GM06990 (cell line): ENCODE measurements at places on chromosomes 16 and 17.

GRCh38 chr17:74427048-74427762 is 4.7 kb upstream of the GPRC5C start:
- DNase-seq = no peak

DNA sequence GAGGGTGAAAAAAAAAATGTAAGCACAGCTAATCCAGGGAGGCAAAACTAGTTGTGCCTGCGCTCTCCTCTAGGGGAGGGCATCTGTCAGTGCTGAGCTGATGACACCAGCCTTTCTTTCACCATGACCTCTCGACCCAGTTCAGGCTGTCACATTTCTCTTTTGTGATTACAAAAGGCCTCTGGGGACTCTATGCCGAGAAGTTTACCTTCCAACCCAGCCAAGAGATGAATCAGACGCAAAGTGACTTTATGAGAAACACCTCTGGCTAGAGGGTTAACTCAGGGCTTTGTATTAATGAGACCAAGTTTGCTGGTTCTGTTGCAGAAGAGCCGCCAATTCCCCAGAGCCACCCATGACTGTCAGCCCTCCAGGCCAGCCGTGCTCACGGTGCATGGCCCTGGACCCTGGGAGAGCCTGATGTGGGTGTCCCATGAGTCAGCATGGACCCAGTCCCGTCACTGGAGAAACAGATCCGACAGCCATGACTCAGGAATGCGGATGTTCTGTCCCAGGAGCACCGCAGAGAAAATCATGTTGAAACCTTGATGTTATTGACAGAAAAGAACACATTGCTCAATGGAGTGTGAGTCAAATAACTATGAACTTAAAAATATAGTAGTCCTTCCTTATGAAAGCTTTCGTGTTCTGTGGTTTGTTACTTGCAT is 437.2 kb downstream of the HS3ST3B1 start:
- DNase-seq = no peak

DNA sequence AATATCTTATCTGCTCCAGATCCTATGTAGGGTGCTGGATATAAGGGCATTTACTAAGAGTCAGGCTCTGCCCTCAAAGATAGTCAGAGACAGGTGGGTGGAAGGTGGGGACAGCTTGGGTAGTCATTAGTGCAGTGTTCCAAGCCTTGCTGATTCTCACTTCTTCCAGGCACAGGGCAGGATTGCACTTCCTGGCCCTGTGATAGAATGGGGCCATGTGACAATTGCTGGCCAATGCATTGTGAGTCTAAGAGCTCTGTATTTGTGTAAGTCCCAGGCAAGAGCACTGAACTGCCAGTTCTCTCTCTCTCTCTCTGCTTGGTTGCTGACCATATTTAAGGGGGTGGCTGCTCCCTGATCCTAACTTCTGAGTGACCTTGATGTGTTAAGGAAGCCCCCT is 112.1 kb downstream of the C16orf78 start:
- no peak for DNase-seq

DNA sequence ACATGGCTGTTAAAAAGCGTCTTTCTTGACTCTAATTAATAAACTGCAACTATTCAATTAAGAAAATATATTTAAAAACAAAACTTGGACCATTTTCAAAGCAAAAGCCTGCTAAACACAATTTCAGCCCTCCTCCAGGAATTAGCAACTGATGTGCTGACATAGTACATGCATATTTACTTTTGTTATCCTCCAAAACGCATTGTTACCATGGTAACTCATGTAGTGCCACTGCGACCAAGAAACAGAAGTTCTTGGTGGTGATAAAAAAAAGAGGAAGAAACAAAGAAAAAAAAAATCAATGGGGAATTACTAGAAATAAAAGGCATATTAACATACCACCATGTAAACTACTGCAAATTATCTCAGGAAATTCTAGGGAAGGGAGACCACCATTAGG is 793.4 kb upstream of the CDH8 start:
- DNase-seq = peak; percentile 30

- peak; percentile 95 for DNase-seq
Observed at GRCh38 chr17:81238815-81239713, at the start of the genes NDUFAF8 and TEPSIN. TSS of gene NDUFAF8 (plus strand) at chr17:81239318. CDS start at chr17:81239364, 46 bp downstream. TSS of gene TEPSIN (minus strand) at chr17:81239055. CDS start at chr17:81239033, 22 bp downstream.

GRCh38 chr17:43832976-43833829 is at the start of gene MPP3:
TSS of gene MPP3 (minus strand) at chr17:43833146. CDS start at chr17:43831906, 1,240 bp downstream.
- DNase-seq = no peak

- DNase-seq = no peak
Observed at GRCh38 chr16:89697616-89698331, 3.7 kb downstream of the SPATA2L start.

DNA sequence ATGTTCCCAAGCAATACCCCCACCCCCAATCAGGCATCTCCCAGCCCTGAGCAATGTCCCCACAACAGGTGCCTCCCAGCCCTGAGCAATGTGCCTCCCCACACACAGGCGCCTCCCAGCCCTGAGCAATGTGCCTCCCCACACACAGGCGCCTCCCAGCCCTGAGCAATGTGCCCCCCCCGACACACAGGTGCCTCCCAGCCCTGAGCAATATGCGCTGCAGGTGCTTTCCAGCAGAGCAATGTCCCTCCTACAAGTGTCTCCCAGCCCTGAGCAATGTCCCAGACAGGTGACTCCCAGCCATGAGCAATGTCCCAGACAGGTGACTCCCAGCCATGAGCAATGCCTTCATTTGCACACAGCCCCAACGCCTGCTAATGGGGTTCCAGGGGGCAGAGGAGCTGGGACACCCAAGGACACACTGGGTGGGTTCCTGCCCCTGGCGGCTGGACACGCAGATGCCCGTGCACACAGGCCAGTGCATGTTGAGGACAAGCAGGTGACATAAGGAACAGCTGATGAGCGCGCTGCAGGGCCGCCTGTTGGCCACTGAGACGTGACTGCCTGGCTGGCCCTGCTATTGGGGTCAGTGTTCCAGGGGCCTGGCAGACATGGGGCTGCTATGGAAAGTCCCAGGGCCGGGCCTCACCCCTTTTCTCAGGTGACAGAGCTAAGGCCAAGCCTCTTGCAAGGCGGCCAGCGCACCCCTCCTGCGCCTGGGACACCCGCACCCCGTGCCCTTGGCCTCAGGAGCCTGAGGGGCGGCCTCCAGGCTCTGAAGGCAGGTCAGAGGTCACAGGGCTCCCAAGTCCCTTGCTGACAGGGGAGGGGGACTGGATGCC is 26.9 kb upstream of the PABPN1L start:
- DNase-seq = no peak

DNA sequence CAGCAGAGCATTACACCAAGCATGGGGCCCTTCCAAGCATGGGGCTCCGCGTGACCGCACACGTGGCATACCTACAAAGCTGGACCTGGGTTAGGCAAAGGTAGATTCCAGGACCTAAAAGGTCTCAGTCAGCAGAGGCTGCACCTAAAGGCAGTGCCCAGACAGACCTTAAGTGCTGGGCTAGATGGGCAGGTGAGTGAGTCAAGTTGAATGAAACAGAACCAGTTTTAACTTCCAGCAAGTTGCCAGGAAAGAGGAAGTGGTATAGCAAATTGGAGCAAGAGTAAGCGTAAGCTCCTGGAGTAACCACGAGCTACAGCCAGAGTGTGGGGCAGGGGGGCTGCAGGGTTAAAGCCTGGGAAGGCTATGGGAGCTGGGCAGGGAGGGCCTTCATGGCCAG is 49.5 kb downstream of the SRCIN1 start:
- DNase-seq = no peak

DNA sequence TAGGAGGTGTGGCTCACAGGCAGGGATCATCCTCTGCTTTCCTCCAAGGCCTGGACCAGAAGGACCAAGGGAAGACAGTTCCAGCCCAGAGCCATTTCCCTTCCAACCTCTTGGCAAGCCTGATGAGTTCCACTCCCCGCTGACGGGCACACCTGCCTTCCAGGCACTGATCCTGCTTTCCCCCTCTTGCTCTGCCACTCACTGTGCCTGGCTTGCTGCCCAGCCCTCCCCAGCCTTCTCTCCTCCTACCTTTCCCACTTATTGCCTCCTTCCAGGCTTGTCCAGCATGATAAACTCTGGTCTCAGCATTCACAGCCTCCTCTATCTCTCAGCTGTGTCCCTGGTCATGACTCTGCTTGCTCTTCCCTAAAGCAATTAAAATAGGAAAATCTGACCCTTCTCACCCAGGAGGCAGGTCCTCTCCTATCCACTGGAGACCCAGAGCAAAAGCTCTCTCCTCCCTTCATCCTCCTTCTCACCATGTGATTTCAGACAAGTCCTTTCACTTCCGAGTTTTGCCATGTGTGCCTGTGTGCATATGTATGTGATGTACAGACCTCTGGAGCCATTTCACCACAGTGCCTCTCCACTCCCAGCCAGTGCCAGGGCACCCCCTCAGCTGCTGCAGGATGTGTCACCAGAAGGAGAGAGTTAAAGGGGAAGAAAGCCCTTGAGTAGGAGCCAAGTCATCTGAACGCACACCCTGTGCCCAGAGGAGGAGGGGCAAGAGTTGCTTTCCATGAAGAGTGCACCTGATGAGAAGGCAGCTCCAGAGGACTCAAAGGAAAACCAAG is 13.4 kb upstream of the TMEM170A start:
- no peak for DNase-seq

DNA sequence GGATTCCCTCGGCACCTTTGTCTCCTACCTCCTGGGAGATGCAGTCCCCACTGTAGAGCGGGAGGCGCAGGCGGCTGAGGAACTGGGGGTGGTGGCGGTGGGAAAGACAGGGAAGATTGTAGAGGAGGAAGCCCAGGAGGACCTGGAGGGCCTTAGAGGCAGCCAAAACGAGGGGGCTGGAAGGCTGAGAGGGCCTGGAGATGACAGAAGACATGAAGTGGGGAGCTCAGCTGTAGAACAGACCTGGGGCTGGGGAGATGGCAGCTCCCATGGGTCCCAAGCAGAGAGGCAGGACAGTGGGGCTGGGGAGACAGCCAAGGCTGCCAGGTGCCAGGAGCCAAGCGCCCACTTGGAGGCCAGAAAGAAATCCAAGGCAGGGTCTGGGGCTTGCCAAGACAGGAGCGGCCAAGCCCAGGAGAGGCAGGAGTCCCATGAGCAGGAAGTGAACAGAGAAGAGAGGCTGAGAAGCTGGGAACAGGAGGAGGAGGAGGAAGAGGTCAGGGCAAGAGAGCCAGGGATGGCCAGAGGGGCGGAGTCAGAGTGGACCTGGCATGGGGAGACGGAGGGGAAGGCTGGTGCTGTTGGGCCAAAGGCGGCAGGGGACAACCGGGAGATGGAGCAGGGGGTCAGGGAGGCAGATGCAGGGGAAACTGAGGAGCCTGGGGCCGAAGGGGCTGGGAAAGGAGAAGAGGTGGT is 803 bp downstream of the APOBR start:
- no peak for DNase-seq

DNA sequence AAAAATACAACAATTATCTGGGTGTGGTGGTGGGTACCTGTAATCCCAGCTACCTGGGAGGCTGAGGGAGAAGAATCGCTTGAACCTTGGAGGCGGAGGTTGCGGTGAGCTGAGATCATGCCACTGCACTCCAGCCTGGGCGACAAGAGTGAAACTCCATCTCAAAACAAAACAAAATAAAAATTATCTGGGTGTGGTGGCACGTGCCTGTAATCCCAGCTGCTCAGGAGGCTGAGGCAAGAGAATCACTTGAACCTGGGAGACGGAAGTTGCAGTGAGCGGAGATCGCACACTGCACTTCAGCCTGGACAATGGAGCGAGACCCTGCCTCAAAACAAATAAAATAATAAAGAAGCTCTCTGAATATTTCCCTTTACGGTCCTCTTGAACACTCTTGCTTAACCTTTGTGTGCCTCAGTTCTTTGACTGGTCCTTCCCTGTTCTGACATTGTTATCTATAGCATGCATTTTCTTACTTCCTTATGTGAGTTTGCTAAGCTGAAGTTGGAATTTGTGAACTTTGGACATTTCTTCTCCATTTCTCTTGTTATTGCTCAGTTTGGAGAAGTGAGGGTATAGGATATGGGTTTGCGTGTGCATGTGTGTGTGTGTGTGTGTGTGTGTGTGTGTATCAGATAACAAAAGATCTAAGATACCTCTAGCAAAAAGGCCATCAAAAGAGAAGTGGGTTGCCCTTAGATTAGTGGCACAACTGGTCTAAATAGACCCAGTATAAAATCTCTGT is 29.7 kb upstream of the WSB1 start:
- DNase-seq = no peak

GRCh38 chr16:65842067-65842466 is 524.4 kb upstream of the CDH5 start:
- no peak for DNase-seq

- DNase-seq = no peak
Observed at GRCh38 chr17:16820979-16821543, 131.0 kb downstream of the CCDC144A start.

- DNase-seq = peak; percentile 86
Observed at GRCh38 chr16:1771188-1771863, at the start of gene NME3. TSS of gene NME3 (minus strand) at chr16:1771543. CDS start at chr16:1771534, 9 bp downstream.

DNA sequence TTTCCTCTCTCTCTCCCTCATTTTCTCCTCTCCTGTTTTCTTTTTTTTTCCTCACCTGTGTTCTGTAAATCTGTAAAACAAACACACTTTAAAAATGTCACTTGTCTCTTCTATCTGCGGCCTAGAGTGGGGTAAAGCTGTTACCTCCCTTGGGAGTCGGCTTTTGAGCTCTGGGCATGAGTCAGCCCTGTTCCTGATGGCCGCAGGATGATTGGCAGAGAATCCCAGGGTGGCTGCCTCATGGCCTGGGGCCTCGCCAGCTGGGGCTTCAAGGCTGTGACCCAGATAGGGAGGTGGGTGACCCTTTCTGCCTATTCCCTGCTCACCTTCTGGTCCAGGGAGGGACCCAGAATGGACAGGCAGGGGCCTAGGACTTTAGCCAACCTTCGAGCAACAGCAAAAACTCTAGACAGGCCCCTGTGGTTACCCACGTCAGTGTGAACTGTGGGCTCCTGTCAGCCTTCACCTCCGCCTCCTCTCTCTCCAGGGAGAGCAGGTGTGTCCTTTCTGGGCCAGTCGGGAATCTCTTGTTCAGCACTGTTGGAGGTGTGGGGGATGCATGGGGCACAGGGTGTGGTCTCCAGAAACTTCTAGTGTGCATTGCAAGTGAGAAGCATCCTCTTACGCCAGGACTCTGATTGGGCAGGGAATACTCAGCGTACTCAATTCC is 87.4 kb downstream of the RAP1GAP2 start:
- no peak for DNase-seq

DNA sequence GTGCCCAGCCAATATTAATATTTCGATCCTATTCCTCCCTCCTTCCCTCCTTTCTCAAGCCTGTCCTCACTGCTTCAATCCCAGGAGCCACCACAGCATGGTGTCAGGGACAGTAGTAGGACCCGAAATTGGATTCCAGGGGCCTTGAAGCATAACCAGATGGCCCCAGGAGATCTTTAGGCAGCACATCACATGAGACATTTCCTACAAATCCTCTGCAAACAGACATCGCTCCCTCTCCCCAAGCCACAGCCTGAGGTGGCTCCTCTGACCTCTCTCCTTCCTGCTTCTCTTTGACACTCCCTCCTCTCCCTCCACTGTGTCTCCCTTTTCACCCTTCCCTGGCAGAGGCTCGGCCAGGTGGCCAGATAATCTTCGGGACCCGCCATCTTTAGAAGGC is 76.6 kb downstream of the BMERB1 start:
- no peak for DNase-seq

- DNase-seq = no peak
Observed at GRCh38 chr17:72128039-72128438, 7.2 kb downstream of the SOX9 start.
